Stimulated activated CD8-positive, alpha-beta memory T cell treated with anti-CD3 and anti-CD28 coated beads, Interleukin-15, amount 100 ng/mL, for 24 hours (primary cell): ENCODE measurements at places on chromosomes 2 and 18.

GRCh38 chr2:150859162-150859561 lies 371.7 kb upstream of the RND3 start:
- no peak for DNase-seq

GRCh38 chr2:206379886-206380285 lies 63.4 kb upstream of the ADAM23 start:
- no peak for DNase-seq

DNA sequence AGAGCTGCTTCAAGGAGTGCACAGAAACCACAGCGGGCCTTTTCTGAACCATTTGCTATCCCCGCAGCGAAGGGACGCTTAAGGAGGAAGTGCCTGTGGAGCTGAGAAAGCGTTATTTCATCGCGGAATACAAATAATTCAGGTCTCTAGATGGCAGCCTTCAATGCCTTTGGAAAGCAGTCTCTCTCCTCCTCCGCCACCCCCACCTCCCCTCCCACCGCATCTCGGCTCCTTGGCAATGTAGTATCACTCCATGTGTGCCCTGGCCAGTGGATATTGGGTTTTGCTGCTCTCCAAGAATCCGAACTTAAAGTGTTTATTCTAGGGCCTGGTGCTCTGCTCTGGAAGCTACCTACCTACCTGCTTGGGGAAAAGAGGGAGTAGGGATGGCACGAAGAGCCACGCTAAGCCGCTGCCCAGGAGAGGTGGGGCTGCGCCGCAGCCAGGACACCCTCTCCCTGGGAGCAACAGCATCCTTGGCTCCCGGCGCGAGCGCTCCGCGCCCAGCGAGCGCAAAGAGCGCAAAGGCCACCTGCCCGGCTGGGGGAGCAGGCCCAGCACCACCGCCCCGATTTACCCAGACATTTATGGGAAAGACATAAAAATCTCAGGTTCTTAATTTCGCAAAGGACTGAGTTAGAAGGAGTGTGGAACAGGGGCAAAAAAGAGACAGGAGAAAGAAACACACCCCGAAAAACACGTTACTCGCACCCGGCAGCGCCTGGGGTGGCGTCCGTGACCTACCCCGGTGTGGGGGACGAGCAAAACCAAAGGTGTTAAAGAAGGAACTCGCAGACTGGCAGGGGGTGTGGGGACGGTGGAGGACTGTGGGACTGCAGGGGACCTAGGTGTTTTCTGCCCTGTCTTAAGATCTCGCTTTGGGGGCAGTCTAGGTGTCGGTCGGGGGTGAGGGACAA lies 1.0 kb downstream of the SPHKAP start:
- no peak for DNase-seq

DNA sequence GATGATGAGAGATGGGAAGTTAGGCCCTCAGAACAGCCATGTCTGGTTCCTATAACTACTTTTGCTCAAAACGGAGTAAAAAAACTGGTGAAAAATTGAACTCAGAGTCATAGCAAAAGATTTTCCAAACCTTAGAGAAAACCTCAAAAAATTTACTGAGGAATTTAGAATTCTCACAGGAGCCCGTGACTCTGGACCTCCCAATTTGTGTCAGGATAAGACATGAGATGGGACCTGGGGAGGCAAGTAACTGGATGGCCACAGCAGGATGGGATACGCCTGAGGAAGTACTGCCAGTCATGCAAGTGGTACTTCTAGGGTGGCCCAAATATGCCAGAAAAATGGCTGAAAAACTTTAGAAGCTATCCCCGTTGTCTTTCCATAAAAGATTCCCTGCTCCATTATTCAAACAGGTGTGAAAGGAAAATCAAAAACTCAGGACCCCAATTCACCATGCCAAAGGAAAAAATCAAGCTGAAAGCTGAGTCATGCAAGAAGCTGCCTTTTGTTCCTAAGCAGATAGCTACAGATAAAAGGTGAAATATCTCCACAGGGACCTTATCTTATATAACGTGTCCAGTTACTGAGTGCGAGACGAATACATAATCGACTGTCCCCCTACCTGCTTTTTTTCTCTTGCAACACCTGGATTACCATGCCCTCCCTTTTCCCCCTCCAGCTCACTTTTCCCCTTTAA lies 34.1 kb upstream of the LIPG start:
- no peak for DNase-seq

DNA sequence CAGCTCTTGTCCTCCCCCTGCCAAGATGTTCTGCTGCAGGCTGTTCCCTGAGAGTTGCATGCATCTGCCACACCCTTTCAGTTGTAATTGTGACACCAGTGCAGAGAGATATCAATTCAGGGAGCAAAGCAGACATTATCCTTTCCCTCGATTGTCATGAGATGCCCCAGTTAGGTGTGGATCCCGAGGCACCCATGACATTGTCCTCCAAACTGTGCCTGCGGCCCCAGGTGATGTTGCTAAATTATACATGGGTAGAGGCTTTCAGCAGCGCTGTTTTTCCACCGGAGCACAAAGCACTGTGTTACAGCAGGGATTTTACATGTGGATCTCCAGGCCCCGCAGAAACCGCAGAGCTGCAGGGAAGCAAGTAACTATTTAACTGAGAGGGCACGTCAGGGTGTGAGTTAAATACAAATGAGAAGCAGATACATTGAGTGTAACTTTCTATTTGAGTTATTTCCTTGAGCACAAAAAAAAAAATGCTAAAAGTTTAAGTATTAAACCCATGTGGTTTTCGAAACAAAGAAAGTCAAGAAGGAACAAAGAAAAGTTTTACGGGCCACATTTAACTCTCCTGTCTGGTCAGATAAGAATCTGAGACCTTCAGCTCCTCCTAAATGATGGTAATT lies 90.3 kb upstream of the BCL2L11 start:
- no peak for DNase-seq

DNA sequence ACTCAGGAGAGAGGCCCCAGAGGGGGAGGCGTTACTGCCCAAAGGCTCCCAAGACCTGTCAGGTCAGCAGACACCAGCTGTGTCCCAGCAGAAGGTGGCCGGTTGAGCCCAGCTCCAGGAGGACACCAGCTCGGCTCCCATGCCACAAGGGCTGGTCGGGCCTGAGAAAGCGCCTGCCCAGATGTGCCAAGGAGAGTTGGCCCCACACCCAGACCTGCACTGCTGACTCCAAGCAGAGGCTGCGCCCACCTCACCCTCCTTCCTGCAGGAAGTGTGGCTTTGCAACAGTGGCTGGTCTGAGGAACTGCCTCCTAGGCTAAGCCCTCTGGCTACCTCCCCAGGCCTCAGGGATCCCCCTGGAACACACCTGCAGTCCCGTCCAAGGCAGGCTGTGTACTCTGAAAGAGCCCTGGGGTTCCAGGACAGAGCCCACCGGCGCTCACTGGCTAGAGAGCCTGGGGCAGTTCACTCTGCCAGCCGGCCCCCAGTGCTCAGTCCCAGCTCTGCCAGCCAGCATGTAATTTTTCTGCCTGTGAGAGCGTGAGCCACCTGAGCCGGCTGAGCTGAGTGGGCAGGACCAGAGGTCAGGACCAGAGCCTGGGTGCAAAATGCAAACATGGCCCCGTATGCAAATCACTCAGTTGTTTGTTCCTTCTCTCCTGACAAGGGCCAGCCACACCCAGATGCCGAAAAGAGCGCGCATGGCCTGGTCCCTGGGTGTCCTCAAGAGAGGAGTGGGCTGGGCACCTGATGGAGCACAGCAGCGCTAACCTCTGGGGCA lies 36.9 kb upstream of the PTMA start:
- DNase-seq, result no peak

DNA sequence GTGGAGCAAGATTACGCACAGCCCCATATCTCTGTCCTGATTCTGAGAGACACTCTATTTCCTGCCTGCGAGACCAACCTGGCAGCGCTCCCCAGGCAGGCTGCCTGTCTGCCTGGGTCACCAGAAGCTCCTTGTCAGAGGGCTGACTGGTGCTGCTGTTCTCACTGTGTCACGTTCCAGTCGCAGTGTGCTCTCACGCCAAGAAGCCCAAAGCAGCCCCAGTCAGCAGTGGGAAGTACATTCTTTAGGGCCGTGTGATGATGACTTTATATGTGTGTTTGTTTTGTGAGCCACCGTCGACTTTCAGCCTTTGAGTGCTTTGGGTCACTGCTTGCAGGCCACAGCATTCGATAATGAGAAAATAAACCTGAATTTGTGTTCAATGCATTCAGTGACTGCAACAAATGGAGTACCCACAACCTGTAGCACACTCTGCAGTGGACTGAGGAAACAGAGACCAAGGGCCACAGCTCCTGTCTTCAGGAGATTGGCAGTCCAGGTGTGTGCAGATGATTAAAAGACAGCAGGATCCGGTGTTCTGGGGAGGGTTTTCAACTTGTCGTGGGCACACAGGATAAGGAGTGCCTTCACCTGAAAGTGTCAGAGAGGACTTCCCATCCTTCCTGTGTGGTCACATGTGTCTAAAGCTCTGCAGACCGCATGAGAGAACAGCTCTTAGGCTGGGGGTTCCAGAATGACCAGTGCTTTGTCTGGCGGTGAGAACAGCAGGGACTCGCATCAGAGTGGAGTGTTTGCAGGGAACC lies 4.8 kb downstream of the TNFRSF11A start:
- DNase-seq, result no peak

GRCh38 chr18:76923485-76924085 lies 101.2 kb downstream of the ZNF236 start:
- DNase-seq, result no peak

DNA sequence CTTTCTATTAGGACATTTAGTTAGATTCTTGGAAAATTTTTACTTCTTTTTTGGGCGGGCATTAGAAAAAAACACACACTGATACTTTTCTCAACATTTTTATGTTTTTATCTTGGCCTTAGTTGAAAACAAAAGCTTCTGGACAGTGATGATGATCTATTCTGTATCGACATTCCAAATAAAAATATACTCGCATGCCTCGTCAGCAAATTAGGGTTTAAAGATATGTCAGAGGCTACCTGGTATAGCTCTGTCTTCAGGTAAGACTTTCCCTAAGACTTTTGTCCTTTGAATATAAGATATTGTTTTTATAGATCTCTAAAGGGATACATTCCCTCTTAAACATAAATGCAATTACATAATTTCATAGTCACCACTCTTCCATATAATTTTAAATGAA lies 816.8 kb downstream of the LRP1B start:
- DNase-seq, result no peak

DNA sequence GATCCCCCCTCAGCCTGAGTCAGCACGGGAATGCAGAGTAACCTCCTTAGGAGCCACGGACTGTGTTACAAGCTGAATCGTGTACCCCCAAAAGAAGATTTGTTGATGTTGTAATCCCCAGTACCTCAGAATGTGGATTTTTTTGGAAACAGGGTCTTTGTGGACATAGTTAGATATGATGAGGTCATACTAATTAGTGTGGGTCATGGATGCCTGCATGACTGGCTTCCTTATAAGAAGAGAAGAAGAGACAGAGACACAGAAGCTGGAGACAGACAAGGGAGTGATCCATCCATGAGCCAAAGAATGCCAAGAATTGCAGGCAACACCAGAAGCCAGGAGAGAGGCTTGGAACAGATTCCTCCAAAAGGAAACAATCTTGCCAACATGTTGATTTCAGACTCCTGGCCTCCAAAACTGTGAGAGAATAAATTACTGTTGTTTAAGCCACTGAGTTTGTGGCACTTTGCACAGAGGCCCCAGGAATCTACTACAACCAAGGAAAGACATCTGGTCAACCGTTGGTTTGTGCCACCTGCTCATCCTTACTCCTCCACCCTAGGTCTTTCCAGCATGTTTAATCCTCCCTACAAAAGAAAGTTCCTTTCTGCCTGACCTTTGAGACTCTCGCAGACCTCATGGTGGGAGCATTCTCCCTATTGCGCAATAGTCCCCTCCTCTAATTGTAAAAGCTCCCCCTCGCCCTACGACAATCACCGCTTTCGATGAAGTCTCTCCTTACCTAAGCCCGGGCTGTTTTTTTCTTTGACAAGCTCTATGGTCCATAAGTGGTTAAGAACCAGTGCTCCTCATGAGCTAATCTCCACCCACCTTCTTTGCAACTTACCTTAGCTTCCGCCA lies 91.6 kb downstream of the DNER start:
- DNase-seq, result no peak

GRCh38 chr2:98706591-98706990 lies 24.3 kb downstream of the MGAT4A start:
- DNase-seq, result no peak

DNA sequence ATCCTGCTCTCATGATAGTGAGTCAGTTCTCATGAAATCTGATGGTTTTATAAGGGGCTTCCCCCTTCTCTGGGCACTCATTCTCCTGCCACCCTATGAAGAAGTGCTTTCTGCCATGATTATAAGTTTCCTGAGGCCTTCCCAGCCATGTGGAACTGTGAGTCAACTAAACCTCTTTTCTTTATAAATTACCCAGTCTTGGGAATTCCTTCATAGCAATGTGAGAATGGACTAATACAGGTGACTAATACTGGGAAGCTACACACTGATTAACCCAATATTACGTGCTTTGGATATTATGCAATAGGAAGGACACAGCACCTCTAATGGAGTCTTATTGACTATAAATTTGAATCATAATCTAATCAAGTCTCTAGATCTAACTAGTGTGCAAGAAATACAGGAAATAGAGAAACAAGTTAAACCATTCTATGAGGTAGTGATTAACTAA lies 107.2 kb upstream of the ETAA1 start:
- no peak for DNase-seq

DNA sequence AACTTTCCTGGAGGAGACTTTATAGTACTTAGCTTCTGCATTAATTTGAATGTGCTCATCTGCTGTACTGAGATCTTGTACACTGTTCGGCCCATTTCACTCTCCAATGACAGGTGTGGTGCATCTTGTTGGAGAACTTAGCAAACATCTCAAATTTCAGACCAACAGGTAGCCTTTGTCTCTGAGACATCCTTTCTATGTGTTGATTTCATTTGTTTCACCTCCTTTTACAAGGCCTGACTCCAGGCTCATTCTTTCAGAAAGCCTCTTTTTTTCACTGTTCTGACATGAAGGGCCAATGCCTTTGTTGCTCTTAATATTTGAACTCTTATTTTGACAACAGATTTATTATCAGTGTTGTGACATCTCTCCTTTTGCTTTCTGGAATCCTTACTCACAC lies 271.8 kb upstream of the FANCL start:
- DNase-seq, result no peak

GRCh38 chr2:28997237-28997846 lies 16.2 kb downstream of the TOGARAM2 start:
- DNase-seq, result no peak

- DNase-seq, result no peak
Observed at GRCh38 chr2:83951378-83951947, 507.6 kb downstream of the SUCLG1 start.

DNA sequence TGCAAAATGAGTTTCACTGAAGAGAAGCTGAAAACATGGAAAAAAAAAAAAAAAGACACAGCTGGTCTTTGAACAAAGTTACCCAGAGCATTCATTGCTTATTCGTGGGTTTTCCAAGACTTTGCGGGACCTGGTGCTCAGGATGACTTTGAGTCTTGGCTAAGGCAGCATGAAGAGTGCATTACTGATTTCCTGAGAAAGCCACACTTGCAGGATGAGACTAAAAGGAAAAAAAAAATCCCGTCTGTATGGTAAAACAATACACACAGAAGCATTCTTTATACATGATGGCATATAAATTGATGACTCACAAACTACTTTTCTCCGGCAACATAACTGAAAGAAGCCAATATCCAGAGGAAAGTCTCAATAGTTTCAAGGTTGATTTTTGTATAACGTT lies 195.4 kb downstream of the SPP2 start:
- DNase-seq, result no peak

GRCh38 chr18:61334951-61335683 lies 1.9 kb downstream of the CDH20 start:
- DNase-seq, result no peak

GRCh38 chr2:82837588-82838304 lies 1621.3 kb downstream of the SUCLG1 start:
- DNase-seq, result no peak

GRCh38 chr2:163919717-163920116 lies 183.9 kb upstream of the FIGN start:
- no peak for DNase-seq

- DNase-seq, result no peak
Observed at GRCh38 chr2:46684661-46685060, 205.3 kb downstream of the TMEM247 start.
